ENCODE measurements at places on chromosomes 16 and 17.

- no peak for DNase-seq
These were observed 214.0 kb upstream of the CIBAR2 start for GRCh38 chr16:85326113-85326793.

GRCh38 chr16:15592324-15592723 lies 50.6 kb downstream of the MARF1 start:
- DNase-seq: no peak

GRCh38 chr17:46811978-46812583 lies 6.4 kb downstream of the WNT3 start:
- no peak for DNase-seq

DNA sequence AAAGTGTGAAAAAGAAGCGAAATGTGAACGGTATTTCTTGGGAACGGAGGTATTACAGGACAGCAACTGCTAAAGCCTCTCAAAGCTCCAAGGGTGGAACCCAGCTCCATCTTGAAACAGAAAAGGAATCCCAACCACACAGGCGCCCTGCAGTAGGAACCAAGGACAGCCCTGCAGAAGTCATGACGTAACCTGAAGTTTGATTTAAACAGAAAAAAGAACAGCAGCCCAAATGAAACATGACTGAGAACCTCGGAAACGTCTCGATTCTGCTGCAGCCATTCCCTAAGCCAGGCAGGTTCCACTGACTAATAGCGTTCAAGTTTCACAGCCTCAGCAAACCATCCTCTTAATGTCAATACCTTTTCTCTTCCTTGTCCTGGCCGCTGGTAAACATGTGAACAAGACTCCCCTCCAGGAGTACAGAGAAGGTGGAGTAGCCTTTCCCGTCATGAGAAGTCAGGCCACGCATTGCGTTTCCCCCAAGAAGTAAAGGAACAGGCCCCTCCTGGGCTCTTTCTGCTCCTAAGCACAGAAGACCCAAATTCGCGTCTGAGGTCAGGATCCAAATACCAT lies 20.1 kb downstream of the SIAH1 start:
- DNase-seq: no peak

GRCh38 chr17:49162866-49163265 lies 30.3 kb downstream of the B4GALNT2 start:
- no peak for DNase-seq

GRCh38 chr17:75574404-75575036 lies 13.1 kb upstream of the MYO15B start:
- no peak for DNase-seq

- DNase-seq: no peak
These were observed 818 bp downstream of the DNAJC7 start for GRCh38 chr17:42016411-42016831.

DNA sequence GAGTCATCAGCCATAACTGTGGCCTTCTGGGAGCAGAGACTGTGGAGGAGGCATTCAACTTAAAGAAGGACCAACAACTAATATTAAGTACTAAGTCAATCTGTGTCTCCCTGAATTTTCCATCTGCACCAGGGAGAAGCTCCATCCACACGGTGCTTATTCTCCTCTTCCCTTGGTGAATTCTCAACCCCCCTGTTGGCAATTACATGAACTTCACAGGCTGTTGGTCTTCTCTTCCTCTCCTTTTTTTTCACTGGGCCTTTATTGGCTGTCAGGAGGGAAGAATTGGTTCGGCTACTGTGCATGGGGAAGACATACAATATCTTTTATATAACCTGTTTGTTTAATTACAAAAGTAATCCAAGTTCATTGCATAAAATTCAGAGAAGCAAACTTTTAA lies 152.8 kb upstream of the IRX6 start:
- no peak for DNase-seq

DNA sequence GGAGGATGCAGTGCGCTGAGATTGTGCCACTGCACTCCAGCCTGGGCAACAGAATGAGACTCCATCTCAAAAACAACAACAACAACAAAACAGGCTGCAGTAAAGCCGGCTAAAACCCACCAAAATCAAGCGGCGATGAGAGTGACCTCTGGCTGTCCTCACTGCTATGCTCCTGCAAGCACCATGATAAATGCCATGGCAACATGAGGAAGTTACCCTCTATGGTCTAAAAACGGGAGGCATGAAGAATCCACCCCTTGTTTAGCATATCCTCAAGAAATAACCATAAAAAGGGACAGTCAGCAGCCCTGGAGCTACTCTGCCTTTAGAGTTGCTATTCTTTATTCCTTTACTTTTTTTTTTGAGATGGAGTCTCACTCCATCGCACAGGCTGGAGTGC lies 8.4 kb upstream of the LGALS3BP start:
- no peak for DNase-seq

DNA sequence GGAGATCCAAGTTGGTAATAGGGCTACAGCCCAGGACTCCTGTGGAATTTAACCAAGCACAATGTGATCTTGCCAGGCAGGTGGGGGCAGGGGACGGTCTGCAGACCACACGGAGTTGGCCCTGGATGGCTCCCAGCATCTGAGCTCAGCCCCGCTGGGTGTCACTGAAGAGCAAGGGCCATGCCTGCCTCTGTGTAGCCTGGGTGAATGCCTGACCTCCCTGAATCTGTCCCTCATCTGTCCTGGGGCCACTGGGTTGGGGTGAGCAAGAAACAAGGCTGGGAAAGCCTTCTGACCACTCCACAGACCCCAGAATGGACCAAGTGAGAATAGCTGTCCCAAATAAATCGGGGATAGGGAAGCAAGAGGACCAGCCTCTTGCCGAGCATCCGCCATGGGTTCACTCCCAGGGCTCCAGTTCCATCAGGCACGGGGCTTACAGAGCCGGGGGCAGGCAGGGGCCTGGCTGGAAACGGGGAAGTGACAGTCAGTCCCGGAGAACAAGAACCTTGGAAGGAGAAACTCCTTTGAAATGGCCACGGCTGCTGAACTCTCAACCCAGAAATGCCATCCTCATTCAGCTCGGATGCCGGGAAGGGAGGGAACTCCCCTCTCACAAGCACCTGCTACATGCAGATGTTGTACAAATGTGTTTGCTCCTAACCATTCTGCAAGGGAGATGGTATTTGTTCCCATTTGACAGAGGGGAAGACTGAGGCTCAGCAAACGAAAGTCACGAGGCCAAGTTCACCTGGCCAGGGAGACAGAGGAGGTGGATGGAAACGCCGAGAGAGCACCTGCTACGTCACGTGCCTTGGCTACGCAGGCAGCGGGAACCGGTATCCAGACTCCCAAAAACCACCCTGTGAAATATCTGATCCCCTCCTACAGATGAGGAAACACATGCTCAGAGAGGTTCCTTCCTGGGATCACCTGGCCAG lies 50.0 kb downstream of the RMI2 start:
- no peak for DNase-seq

DNA sequence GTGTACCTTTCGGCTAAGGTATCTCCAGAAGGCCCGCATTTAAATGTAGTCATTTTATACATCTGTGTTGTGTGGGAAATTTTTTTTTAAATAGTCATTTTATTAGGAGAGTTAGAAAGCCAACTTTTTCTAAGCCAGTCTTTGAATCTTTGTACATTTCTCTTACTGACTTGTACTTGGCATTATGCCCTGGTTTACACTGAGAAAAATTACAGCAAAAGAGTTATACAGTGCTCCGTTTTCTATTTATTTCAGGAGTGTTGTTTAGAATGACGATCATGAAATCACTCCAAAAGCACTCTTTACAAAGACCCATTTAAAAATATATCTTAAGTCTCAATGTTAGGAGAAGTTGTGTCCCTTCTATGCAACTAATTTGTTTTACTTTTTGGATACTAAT lies 91.8 kb downstream of the CYB561 start:
- no peak for DNase-seq

DNA sequence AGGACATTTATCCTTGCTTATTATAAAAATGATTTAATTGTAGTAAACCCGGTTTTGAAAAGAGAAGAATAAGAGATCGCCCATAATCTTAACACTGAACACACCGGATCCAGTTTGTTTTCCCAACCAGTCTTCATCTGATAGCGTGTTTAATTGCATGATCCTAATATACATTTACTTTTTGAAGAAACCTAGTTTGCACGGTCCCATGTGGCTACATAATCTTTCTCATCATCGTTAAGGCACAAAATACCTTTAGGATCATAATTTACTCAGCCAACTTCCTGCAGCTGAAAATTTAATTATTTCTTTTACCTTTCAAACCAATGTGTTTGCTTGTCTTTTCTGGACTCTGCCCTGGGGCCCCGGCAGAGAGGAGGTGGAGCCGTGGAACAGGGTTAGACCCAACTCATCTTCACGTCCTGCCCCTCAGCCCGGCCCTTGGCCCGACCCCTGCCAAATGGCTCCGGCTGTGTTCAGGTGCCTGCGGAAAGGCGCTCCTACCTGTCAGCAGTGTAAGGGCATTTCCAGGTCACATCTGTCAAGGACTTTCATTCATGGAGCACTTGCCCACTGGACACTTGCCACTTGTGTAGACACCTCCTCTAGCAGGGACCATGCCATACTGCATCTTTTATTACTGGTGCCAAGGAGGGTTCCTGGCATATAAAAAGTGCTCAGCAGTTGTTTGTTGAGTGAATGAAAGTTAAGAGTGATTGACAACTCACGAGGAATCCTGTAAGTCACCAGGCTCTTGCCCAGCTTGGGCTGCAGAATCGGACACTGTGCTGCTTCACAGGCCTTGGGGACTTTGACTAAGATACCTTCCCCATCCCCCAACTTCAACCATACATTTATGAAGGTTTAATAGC lies 28.6 kb downstream of the SMARCE1 start:
- DNase-seq: no peak

DNA sequence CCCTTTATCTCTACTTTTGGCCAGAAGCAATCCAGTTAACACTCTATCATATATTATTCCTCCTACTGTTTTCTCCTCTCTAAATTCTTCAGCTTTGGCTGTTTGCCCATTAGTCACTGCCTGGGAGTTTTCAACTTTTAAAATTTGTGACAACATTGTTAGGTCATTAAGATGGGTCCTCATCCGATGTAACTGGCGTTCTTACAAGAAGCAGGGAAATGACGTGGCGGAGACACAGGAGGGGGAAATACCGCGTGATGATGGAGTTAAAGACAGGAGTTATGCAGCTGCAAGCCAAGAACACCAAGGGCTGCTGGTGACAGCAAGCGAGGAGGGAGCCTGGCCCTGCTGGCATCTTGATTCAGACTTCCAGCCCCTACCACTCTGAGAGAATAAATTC lies 34.8 kb upstream of the CPHXL start:
- DNase-seq: no peak

DNA sequence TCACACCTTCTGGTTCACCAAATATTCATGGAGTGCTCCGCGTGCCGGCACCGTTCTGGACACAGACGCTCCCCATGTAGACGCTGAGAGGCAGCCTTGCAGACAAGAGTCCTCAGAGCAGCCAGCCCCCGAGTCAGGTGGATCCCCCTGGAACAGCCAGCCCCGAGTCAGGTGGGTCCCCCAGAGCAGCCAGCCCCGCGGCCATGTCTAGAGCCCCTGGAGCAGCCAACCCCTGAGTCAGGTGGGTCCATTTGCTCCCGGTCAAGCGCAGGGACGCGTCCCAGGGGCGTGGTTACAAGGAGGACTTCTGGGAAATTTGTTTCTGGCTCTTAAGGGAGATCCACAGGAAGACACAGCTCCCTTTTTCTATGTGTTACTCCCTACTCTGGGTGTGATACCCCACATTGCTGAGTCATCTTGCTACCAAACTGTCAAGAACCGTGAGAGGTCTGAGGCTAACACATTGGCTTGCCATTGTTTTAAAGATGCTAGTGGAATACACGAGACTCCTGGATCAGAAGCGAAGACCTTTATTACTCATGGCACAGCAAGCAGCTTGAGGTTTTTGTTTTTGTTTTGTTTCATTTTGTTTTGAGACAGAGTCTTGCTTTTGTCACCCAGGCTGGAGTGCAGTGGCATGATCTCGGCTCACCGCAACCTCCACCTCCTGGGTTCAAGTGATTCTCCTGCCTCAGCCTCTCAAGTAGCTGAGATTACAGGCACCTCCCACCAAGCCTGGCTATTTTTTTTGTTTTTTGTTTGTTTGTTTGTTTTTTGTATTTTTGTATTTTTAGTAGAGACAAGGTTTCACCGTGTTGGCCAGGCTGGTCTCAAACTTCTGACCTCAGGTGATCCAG lies 43.3 kb upstream of the CBFA2T3 start:
- DNase-seq: no peak

- no peak for DNase-seq
These were observed 2.7 kb downstream of the TRPV2 start for GRCh38 chr17:16417896-16418684.

DNA sequence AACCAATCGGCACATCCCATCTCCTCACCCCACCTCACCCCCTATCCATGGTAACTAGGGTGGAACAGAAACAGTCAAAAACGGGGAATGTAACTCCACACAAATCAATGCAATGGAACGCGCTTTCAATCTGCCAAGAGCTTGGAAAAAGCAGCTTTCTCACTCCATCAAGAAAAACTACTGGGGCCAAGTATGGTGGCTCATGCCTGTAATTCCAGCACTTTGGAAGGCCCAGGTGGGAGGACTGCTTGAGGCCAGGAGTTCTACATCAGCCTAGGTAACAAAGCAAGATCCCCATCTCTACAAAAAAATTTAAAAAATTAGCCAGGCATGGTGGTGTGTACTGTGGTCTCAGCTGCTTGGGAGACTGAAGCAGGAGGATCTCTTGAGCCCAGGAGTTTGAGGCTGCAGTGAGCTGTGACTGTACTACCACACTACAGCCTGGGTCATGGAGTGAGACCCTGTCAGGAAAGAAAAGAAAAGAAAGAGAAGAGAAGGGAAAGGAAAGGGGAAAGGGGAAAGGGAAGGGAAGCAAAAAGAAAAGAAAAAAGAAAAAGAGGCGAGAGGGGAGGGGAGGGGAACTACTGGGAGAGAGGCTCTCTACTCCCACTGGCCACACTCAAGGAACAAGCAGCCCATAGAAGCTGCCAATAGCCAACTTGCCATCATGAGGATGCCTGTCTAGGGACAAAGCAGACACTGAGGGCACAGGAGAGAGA lies 38.9 kb downstream of the ARHGAP17 start:
- no peak for DNase-seq

- no peak for DNase-seq
These were observed 30.6 kb downstream of the METRNL start for GRCh38 chr17:83109793-83110645.

DNA sequence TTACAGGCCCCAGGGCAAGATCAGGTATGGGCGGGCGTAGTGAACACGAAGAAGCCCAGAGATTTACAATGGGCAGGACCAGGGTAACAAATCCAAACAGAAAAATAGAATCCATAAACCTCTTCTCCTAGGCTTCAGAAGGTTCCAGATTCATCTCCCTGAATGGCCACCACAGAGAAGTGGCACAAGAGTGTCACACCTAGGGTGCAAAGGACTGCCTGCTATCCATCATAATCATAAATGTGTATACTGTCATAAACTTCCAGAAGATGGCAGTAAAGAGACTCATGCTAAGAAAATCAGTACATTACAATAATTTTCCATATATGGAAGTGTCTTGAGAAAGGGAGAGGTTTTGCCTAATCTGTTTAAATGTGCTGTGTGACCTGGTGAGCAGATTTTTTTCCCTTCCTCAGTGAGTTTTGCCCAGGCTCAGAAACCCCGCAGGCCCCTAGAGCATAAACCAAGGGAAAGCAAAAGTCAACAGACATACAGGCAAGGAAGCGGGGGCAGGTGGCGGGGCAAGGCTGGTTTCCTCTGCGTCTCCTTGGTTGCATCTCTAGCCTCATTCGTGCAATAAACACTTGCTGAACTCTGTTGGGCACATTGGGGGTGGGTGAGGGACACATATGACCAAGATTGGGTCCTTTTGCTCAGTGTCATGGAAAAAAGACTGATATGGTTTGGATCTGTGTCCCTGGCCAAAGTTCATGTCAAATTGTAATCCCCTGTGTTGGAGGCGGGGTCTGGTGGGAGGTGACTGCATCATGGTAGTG lies 92.0 kb upstream of the CDH5 start:
- DNase-seq: no peak
